ENCODE measurements at places on chromosomes 1 and 21.

- DNase-seq: no peak
Observed at GRCh38 chr1:27439150-27439549, 46.7 kb downstream of the GPR3 start.

DNA sequence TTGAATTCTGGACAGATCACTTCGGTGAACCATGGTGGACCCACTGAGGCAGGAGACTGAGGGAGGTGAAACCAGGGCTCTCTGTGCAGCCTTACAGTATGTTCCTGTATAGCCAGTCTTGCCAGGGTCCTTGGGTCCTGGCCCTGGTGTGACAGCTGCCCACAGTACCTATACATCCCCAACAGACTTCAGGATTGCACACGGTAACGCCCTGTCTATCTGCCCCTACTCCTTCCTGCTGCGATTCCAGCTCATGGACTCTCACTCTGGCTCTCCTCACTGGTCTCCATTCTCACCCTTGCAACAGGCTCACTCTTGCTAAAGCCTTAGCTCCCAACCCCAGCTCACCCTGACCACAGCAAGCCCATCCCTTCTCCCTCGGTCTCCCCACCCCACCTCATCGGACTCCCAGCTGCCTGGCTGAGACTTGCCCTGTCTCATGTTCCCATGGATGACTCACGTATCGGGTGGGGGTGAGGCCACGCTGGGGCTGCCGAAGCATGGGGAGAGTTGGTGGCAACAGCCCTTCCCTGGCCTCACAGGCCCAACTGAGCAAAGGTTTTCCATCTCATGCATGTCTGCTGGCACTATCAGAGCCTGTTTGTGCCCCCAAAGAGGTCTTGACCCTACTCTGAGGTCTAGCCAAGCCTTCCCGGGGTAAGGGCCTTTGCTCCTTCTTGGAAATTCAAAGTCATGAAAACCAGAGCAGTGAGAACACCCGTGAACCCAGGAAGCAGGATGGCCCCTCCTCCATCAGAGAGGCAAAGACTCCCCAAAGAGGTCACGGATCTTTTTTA, 7.1 kb downstream of the PHLDA3 start:
- DNase-seq: peak; percentile 56

- DNase-seq: no peak
Observed at GRCh38 chr21:40622531-40622930, 224.4 kb downstream of the DSCAM start.

- DNase-seq: no peak
Observed at GRCh38 chr1:181318022-181318857, 165.1 kb upstream of the CACNA1E start.

GRCh38 chr1:13756557-13757315, 56.7 kb downstream of the PRDM2 start:
- DNase-seq: no peak

DNA sequence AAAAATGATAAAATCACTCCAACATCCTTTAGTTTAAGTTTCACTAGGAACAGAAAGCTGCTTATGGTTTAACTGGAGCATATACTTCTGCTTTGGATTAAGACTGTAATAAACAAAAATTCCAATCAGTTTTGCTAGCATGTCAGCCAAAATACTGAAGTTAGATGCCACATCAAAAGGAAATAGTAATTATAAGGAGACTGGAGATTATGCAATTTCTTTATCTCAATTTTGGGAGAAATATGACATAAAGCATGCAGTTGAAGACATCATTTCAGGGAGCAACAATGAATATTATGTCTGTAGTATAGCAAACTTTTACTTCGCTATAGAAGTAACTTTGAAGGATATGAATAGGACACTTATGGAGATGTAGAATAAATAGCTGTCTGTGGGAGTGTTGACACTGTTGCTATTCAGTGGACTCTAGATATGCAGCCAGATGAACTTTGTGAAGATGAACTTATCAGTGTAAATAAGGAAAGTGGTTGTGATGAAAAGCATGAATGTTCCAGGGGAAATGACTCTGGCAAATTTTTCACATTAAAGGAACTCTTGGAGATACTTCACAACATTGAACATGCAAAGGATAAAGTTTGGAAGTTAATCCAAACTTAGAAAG, 107.8 kb downstream of the RABGAP1L start:
- DNase-seq: peak; percentile 94

DNA sequence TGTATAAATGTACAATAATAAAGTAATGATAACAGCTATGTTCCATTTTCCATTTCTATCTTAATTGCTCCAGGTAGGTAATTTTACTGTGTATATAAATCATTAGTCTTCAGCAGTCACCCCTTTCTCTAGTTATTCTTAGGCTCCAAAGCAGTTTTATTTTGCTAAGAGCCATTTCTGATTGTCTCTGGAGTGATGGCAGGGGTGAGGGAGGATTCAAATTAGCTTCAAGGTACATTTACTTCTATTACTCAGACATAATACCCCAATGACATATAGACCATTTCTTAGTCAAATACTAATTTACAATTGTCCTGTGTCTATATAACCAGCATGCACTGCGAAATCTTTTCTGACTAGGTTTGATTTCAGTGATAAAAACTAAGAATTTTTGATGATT, 663.4 kb upstream of the PRMT6 start:
- no peak for DNase-seq

GRCh38 chr1:185864889-185865517, 130.8 kb downstream of the HMCN1 start:
- no peak for DNase-seq

DNA sequence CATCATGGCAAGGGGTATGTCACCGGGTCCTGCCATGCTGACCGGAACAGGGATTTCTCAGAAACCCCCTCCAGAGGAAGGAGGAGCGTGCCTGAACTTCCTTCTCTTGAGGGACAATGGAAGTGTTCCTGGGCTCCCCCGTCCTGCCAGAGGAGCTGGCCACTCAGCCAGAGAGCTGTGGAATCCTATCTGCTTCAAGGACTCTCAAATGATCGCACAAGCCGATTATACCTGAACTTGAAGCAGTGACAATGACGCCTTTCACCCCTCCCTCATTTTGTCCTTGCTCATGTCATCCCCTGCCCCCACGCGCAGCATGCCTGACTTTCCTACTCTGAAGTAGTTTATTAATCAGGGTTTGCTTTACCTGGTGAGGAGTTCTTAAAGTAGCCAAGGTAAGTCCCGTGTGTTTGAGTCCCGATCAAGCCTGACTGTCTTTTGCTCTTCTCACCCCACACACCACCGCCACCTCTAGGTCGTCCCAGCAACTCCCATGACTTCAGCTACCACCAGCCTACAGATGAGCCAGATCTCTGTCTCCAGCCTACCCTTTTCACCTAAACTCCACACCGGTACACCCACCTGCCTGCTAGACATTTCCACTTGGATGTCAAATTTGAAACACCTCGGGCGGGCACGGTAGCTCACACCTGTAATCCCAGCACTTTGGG, 25.0 kb upstream of the PRELP start:
- DNase-seq: no peak

- no peak for DNase-seq
Observed at GRCh38 chr21:42590431-42591131, 62.8 kb upstream of the PDE9A start.

GRCh38 chr1:39391691-39392679, 99.5 kb upstream of the BMP8A start:
- peak; percentile 85 for DNase-seq

GRCh38 chr21:27831816-27832569, 865.1 kb upstream of the ADAMTS5 start:
- no peak for DNase-seq
